ENCODE measurements at places on chromosomes 11 and 22. TPM values are rescaled to one million over a fixed set of nuclear protein-coding genes. Genes with fewer than 3 reads are reported as not detected.

Gene NXPE2
- 0.09 TPM for total RNA-seq

Gene SLC22A25
- total RNA-seq: not detected

Gene FERMT3
- total RNA-seq: 0.30 TPM

Gene NAALAD2
- 2.4 TPM for total RNA-seq

Gene ZNF214
- total RNA-seq: 2.8 TPM

Gene GGT5
- total RNA-seq: 0.23 TPM

Gene SUN2
- 83.4 TPM for total RNA-seq

Gene AGBL2
- total RNA-seq: 2.0 TPM

Gene FOSL1
- 6.2 TPM for total RNA-seq

Gene KRTAP5-9
- not detected for total RNA-seq

Gene MS4A15
- not detected for total RNA-seq

Gene GRAMD1B
- 10.1 TPM for total RNA-seq

Gene CAPN1
- 180 TPM for total RNA-seq

Gene SMC1B
- total RNA-seq: not detected

Gene PATE4
- total RNA-seq: not detected

Gene ADAMTS8
- not detected for total RNA-seq

Gene PLAAT2
- not detected for total RNA-seq

Gene LBHD1
- 4.6 TPM for total RNA-seq

Gene APOBEC3F
- total RNA-seq: 6.5 TPM

Gene CTSW
- not detected for total RNA-seq

Gene INPP5J
- 0.74 TPM for total RNA-seq

Gene GAS2
- total RNA-seq: 1.5 TPM

Gene CCDC15
- total RNA-seq: 1.9 TPM

Gene FZD4
- total RNA-seq: 6.0 TPM

Gene HBG2
- total RNA-seq: not detected

Gene RHOD
- total RNA-seq: 10.1 TPM

Gene KCNJ1
- total RNA-seq: not detected

Gene PHOX2A
- not detected for total RNA-seq

Gene RIBC2
- 0.30 TPM for total RNA-seq

Gene NDUFS8
- 78.4 TPM for total RNA-seq

Gene OR5AK2
- total RNA-seq: not detected

All from smooth muscle cell of the umbilical artery (primary cell).